ENCODE measurements at places on chromosomes 5 and 9. TPM values are rescaled to one million over a fixed set of nuclear protein-coding genes. Genes with fewer than 3 reads are reported as not detected.

C5orf58 gene
- not detected for total RNA-seq

TNC gene
- not detected for total RNA-seq

UNC5A gene
- not detected for total RNA-seq

AJM1 gene
- 2.9 TPM for total RNA-seq

LCP2 gene
- 13.6 TPM for total RNA-seq

ANKRD31 gene
- total RNA-seq = 0.10 TPM

TLE4 gene
- total RNA-seq = 65.1 TPM

MARCOL gene
- total RNA-seq = not detected

CCL21 gene
- total RNA-seq = not detected

MLANA gene
- total RNA-seq = not detected

SLC45A2 gene
- total RNA-seq = not detected

PRR16 gene
- 0.27 TPM for total RNA-seq

ZCCHC9 gene
- total RNA-seq = 23.0 TPM

RGS7BP gene
- not detected for total RNA-seq

CEL gene
- 0.57 TPM for total RNA-seq

GDA gene
- total RNA-seq = not detected

ZNF608 gene
- 17.4 TPM for total RNA-seq

ANKRD34B gene
- total RNA-seq = not detected

OTP gene
- not detected for total RNA-seq

RALGPS1 gene
- total RNA-seq = 48.6 TPM

ZSWIM6 gene
- 15.9 TPM for total RNA-seq

CDKN2A gene
- total RNA-seq = 11.7 TPM

LRRC26 gene
- not detected for total RNA-seq

CENPK gene
- total RNA-seq = 18.4 TPM

STK32A gene
- not detected for total RNA-seq

NINJ1 gene
- total RNA-seq = 7.6 TPM

SDHA gene
- 137 TPM for total RNA-seq

POLR3G gene
- total RNA-seq = 2.3 TPM

OGN gene
- not detected for total RNA-seq

ZFP2 gene
- total RNA-seq = 1.8 TPM

LSM11 gene
- 4.3 TPM for total RNA-seq

SMU1 gene
- total RNA-seq = 26.3 TPM

PTPN3 gene
- not detected for total RNA-seq

TMEM215 gene
- not detected for total RNA-seq
